ENCODE measurements at places on chromosomes 11 and 22.

DNA sequence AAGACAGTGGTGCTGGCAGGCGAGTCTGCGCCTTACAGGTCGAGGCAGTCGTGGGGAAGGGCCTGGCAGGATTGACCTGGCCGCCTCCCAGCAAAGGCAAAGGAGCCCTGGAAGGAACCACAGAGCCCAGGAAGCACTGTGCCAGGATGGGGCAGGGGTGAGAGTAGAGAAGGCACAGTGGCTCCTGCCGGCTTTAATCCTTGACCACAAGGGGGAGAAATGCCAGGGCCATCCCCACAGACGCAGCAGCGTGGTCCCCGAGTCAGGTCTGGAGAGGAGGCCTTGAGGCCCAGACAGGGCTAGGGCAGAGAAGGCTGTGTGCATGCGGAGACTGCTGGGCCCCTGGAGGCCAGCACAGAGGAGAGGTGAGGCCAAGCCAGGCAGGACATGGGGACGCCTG, 9.9 kb upstream of the NDUFS8 start:
- DNase-seq: peak; percentile 43

DNA sequence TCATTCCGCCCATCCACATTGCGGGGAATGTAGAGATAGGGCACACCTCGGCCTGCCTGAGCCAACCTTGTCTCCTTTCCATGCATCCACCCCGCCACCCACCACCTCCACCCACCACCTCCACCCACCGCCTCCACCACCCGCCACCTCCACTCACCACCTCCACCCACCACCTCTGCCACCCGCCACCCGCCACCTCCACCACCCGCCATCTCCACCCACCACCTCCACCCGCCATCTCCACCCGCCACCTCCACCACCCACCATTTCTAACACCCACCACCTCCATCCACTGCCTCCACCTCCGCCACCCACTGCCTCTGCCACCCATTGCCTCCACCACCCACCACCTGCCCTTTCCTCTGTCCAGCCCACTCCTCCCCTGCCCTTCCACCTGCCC, 78.4 kb downstream of the IGLL1 start:
- DNase-seq: no peak

DNA sequence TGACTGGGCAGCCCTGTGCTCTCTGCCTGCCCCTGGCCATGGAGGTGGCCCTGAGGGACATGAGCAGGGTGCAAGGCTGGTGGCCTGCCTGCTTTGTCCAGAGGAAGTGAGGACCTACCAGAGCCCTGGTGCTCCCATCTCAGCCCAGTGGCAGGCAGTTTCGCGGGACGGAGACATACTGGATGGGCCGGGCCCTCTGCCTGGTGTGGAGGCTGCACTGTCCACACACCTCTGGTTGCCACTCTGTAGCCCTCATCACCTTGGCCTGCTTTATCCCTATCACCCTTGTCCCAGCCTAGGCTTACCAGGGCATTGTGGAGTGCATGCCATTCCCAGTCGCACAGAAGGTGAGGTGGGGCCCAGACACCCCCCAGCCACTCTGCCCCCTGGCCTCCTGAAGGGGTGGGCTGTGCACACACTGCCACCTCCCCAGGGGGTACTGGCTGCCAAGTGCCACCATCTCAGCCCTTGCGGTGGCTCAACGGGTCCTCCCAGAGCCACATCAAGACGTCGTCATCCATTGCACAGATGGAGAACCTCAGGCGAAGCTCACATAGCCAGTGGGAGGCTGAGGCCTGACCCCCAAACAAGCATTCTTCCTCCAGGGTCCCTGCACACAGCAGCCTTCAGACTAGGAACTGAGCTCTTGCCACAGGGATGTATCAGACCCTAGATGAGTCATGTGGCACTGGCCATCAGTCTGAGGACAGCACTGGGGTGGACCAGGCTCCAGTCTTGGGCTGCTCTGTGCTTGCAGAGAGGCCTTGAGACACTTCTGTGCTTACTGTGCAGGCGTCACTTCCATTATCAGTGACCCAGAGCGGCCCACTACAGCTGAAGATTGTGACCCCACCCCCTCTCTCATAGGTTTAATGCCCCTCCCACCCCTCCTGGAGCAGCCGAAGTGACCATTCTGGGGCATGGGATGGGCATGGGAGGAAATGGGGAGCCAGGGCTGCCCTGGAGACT, 176.1 kb downstream of the IGLL1 start:
- DNase-seq: no peak

GRCh38 chr11:13861411-13861810, 101.1 kb upstream of the SPON1 start:
- DNase-seq: peak; percentile 27

- no peak for DNase-seq
These were observed 30.7 kb upstream of the STK33 start for GRCh38 chr11:8624698-8625097.

- DNase-seq: no peak
These were observed 2.7 kb downstream of the TNRC6B start for GRCh38 chr22:40180403-40180802.

DNA sequence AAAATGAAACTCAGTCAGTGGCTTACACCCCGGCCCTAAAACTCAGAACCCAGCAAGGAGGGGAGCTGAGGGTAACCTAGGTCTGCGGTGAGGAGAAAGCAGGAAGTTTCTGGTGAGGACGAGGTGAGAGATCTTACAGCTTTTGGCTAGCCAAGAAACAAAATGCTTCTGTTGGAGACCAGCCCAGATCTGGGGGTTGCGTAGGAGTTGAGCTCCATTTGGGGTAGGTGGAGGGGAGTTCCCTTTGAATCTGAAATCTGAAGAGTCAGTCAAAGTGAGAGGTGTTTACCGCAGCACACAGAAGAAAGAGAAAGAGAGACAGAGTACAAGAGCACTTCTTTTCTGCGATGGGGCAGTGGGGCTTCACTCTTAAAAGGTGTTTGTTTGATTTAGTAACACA, 29.6 kb downstream of the EHF start:
- DNase-seq: no peak

GRCh38 chr22:19878461-19879245, 24.0 kb upstream of the GNB1L start:
- no peak for DNase-seq

DNA sequence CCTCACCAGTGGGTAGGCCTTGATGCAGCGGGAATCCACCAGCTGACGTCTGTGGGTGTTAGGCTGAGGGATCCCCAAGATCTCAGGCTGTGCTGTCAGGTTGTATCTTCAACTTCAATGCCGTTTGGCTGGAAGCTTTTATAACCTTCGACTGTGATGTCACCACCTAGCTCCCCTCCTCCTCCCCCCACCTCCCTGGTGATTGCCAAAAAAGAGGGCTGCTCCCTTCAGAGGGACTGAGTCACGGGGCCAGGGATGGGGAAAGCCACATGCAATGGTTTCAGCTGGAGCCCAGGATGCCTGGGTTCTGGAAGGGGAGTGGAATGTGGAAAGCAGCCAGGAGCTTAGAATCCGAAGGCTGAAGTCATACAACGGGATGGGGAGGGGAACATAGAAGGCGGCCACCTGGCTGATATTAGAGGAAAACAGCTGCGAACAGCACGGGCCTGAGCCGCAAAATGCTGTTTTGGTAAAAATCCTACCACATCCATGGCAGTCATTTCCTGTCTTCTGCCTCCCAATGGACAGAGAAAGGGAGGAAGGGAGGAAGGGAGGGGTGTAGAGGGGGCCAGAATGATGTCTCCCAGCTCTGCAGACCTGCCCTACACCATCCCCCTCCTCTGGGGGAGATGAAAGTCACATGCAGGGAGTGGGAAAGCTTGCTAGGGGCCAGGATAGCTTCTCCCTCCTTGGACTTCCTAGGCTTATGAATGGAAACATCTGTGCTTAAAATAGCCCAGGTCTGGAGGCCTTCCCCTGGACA, at the start of gene LRRN4CL:
TSS of gene LRRN4CL (minus strand) at position 110 of the 763 bp plus-strand sequence. CDS start 1,022 bp downstream, outside the sequence.
- no peak for DNase-seq

GRCh38 chr11:59973097-59973496, 9.3 kb downstream of the OOSP4A start:
- no peak for DNase-seq

DNA sequence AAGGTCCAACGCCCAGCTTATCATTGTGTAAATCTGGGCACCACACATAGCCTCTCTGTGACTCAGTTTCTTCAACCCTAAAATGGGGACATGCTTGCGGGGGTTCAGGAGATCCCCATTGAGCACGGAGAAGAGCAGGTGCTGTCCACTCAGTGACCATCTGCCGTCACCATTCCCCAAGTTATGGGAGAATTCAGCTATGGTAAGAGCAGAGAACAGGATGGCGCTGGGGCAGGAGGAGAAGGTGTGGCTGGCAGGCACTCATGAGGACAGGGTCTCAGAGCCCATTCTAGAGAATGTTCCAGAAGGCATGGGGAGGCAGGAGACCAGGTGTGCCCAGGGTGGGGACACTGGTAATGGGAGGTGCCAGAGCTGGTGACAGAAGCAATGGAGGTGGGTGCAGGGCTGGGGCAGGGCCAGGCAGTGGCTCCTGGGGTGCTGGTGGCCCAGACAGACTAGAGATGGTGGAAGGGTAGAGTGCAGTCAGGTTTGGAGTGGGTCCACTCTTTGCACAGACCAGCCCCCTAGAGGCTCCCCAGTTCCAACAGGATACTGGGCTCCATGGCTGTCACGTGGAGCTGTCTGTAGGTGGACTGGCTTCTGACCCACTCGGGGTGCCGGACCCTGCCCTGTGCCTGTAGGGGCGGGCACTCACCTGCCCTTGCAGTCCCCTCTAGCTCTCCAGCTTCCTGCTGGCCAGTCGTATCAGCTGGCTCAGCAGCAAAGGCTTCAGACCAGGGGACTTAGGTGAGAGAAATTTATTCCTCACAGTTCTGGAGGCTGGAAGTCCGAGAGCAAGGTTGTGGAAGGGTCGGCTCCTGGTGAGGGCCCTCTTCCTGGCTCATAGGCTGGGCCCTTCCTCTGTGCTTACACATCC, 84.7 kb downstream of the CDKN1C start:
- no peak for DNase-seq

GRCh38 chr11:20047006-20047768, 113.1 kb downstream of the DBX1 start:
- DNase-seq: no peak

DNA sequence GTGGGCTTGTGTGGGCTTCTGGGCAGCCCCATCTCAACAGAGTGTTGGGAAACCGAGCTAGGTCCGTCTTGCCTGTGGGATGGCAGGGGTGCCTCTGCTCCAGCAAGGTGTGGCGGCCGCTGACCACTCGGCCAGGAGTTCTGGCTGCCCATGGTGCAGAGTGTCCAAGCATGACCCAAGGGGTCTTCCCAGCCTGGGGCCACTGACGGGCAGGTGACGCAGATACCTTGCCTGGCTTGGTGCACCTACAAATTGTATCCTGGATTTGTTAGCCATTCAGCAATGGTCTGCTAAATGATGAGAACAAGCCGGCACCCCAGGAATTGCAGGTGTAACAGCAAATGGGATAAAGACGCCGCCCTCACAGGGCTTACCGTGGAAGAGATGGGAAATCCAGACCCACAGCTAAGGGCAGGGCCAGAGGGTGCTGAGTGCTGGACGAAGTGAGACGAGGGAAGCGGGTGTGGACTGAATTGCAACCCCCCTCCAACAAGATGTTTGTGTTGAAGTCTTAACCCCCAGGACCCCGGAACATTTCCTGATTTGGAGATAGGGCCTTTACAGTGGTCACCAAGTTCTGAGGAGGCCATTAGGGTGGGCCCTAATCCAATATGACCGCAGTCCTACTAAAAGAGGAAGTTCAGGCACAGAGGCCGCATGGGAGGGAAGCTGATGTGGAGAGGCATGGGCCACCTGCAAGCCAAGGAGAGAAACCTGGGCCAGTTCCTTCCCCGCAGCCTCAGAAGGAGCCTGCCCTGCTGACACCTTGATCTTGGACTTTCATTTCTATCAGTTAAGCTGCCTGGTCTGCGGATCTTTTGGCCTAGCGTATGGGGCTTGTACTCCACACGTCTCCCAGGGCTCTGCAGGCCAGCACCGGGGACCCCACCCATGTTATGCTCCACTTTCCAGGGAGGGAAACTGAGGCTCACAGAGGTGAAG, 45.2 kb upstream of the LINC01488 start:
- no peak for DNase-seq

DNA sequence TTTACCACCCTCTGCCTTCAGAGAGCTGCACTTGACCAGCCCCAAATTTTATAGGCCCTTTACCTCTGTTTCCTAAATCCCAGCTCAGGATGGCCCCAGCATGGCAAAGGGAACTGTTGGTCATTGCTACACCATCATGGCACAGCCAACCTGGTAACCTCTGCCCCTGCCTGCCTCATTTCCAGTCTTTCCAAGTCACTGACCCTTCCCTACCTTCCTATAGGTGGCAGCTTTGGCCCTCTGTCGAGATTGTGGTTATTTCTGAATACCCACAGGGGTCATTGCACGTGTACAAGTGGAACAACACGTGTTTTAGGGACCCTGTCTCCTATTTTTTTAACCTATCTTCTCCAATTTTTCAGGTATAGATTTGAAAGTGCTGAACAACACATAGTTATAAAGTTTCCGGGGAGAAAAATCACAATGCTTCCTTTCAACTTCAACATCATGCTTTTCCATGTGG, 2.8 kb downstream of the GALNT18 start:
- DNase-seq: peak; percentile 21

GRCh38 chr11:114479331-114479730, 40.1 kb downstream of the REXO2 start:
- DNase-seq: no peak

DNA sequence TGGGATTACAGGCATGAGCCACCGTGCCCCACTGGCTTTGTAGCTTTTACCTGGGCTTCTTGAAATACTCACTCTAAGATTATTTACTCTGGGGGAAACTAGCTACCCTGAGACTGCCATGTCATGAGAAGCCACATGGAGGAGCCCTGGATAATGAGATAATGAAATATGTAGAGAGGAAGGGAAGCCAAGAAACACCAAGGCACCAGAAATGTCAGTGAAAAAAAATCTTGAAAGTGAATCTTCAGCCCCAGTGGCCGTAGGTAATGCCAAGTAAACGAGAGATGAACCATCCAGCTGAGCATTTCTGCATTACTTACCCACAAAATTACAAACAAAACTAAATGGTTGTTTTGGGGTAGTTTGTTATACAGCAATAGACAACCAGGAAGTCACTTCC, 125.6 kb downstream of the APIP start:
- DNase-seq: peak; percentile 20

- no peak for DNase-seq
These were observed 3.4 kb upstream of the YPEL1 start for GRCh38 chr22:21738966-21739365.

- DNase-seq: no peak
These were observed 1285.4 kb upstream of the TENM4 start for GRCh38 chr11:80726236-80726635.

DNA sequence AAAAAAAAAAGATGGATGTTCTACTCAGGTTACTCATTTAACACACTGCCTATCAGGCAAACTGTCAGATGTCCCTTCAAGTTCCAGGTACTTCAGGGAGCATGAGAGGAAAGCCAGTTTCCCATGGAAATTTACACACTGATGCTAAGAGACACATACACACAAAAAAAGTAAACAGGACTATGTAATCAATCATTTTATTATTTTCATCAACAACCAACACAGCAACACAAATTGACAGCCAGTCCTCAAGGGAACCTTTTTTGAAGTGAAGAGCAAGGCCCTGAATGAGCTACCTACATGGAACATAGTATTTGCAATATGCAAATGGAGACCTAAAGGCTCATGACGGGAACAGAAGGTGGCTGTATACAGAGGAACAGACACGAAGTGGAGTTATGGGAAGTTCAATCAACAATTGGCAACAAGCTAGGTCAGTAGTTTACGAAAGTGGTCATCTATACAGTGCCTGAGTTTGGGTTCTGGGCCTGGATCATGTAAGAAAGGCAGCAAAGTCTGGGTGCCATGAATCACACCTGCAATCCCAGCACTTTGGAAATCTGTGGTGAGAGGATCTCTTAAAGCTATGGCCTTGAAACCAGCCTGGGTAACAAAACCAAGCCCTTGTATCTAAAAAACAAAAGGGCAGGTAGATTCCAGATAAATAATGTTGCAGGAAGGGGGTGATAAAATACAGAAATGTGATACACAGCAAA, 12.6 kb upstream of the WDR74 start:
- peak; percentile 81 for DNase-seq
